ENCODE measurements at places on chromosomes 11 and 22.

- DNase-seq, result no peak
Measured at GRCh38 chr11:133809569-133810491, 35.5 kb downstream of the SPATA19 start.

DNA sequence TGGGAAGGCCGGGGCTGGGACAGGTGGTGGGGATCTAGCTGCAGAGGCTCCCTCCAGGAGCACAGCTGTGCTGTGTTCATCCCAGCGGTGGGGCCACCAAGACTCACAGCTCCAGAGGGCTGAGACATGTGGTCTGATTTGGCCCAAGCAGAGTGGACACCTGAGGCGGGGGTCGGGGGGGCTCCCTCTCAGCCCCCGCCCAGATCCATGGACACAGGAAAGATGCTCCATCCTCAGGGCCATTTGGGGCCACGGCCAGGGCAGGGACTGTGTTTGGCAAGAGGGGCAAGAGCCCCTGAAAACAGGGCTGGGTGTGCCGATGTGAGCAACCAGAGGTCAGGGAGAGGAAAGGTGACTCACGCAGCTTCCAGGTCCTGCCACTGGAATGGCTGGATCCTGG lies 219.4 kb downstream of the BRD1 start:
- no peak for DNase-seq

DNA sequence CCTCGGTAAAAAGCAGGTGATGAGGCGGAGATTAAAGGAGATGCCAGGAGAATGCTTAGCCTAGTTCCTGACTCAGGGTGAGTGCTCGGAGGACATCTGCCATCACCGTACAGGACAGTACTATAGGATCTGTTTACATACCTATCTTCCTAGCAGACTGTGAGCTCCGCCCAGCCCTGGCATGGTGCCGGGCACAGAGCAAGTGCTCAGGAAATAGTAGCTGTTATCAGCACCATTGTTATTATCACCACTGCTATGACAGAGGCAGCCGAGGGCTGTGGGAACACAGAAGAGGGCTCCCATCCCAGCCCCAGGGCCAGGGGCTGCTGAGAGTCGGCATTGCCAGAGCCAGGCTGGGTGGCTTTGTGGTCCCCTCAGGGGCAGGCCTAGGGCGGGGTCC lies 642 bp upstream of the SEPTIN3 start:
- DNase-seq, result no peak

- DNase-seq, result no peak
Measured at GRCh38 chr11:69202511-69203221, 46.9 kb downstream of the SMIM38 start.

DNA sequence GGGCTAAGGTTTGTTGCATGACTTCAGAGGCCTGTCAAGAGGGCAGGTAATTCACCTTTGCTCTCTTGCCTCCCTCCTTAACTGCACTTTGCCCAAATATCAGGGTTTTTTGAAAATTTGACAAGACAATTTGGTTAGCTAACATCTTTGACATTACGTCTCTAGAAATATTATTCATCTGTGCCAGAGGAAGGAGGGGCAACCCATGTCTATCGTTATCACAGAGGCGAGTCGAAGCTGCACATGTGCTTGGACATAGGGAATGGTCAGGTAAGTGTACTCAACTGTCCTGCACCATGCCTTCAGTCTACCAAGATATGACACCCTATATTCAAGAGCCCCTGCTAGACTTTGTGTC lies 3.7 kb downstream of the AKIP1 start:
- no peak for DNase-seq
